Stimulated activated CD8-positive, alpha-beta memory T cell treated with anti-CD3 and anti-CD28 coated beads, Interleukin-7, amount 100 ng/mL, for 24 hours (primary cell): ENCODE measurements at places on chromosomes 13 and 19.

DNA sequence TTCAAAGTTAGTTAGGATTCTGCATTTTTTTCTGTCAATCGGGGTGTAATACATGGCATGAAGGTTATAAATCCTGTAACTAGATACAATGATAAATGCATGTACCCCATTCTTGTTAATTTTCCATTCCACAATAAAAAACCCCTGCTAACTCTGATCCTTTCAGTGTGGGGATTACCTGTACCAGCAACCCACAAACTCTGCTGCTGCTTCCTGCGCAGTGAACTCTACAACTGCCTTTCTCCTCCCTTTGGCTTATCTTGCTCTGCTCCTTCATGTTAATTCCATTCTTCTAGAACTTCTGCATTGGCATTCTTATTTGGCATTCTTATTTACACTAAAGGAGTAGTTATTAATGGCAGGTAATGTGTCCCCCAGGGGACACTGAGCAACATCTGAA lies 273.1 kb downstream of the KLF12 start:
- no peak for DNase-seq

DNA sequence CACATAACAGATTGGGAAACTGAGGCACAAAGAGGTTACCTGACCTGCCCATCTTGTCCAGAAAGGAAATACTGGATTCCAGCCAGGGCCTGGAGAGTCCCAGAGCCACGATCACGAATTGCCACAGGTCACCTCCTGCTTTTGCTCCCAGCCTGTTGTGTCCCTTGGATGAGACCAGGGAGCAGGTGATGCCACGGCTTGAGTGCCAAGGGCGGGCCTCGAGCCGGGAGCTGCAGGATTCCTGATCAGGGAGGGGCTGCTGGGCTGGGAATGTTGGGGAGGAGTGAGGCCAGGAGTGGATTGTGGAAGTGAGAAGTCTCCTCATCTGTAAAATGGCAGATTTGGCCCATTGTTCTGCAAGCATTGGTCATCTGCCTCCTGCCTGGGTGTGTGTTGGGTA lies 29.4 kb downstream of the DNM2 start:
- no peak for DNase-seq

DNA sequence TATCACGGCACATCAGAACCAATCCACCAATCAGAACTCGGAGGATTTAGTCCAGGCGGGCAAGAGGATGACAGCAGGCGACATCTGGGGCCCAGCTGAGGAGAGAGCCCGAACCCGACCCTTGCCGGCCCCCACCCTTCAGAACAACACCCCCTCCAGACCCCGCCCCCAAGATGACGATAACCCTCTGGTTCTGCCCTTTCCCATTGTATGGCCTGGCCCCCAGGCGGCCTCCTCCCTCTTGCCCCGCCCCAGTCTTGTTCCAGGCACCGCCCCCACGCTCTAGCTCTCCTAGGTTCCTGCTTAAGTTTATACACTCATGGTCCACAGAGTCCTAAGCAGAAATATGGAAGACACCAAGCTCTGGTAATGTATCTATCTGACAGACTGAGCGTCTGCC lies 2.8 kb upstream of the ZNF83 start:
- no peak for DNase-seq

DNA sequence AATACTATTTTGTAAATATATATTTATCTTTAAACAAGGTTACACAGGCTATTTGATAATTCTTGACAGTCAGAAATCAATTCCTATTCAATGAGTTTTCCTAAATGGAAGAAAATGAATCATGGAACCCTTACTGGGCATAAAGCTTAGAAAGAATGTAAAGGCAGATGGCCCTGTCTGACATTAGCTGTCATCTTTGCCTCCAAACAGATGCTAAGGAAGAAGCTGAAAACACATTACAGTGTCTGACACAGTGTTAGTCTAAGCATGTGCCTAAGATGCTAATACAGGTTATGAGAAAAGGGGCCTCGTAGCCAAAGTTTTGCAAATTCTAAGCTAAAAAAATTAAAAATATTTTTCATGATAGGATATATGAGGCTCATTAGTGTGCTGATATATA lies 112.8 kb downstream of the ITGBL1 start:
- DNase-seq: no peak

- DNase-seq: no peak
Measured at GRCh38 chr13:22506096-22506691, 674.6 kb upstream of the SGCG start.

DNA sequence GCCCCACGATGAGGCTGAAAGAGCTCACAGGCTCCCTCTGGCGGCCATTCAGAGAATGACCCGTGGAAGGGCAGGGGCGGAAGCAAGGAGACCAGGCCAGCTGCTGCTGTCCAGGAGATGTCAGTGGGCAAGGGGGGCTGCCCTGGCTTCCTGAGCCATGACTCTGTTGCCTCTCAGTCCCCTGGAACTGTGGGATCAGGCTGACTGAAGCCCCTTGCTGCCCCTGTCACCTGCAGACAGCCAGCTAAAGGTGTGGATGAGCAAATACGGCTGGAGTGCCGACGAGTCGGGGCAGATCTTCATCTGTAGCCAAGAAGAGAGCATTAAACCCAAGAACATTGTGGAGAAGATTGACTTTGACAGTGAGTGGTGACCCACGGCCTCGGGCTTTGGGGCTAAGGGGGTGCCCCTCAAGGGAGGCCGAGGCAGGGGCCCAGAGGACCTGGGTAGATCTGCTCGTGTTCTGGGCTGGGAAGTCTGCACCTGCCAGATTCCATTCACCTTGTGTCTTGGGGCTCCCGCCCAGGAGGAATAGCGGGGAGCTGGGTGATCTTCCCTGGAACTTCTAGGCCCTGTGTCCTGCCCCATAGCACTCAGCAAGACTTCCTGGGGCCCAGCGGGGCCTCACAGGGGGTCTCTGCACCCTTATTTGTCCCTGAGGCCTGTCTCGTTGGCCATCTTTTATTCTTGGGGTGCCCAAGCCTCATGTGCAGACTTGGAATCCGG lies 12.5 kb upstream of the ACTN4 start:
- peak; percentile 51 for DNase-seq
